GM12892 (cell line): ENCODE measurements at places on chromosomes 12 and 14.

DNA sequence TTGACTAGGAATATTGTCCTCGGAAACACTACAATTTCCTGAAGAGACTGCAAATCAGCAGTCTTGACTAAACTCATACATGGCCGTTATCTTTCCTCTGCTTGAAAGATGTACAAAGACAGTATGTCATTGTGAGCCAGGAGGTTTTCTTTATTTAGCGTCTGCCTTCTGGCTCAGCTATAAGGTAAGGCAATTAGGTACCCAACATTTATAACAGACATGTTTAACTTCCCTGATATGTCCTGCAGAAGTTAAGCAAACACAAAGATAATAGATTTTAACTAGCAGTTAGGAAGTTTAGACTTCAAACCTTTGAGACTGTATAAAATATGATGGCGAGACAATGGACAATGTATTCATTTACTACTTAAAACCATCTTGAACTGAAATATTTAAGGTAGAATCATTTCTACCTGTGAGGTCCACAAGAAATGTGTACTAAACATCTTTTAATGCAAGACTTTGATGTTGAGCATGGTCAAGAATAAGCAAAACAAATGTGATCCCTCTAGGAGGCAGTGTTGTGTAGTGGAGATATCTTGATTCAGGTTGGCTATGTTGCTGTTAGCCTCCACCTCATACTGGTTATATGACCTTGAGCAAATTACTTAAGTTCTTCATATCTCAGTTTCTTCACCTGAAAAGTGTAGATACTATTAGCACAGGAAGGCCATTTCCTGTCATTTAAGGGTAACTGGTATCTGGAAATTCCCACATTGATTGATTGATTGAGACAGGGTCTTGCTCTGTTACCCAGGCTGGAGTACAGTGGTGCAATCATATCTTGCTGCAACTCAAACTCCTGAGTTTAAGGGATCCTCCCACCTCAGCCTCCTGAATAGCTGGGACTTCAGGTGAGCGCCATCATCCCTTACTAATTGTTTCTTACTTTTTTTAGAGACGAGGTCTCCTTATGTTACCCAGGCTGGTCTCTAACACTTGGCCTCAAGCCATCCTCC, 96.3 kb upstream of the EEA1 start:
- DNase-seq, result no peak

DNA sequence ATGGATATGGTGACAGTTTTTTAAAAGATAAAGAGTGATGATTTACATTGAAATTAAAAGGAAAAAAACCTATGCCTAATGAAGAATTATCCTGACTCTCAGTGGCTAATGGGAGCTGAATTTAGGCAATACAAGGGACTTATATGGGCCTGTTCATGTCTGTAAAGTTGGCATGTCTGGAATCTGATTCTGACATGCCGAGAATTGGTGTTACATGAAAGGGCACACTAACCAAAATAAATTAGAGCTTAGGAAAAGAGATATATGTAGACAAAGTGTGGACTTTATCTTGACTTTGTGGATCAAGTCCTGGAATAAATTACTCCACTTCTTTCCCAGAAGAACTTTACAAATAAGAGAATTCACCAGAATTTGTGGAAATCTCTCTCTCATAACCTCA, 1.1 kb downstream of the TDG start:
- DNase-seq, result no peak

- no peak for DNase-seq
These were observed 430.0 kb downstream of the ZFP36L1 start for GRCh38 chr14:68362846-68363245.

DNA sequence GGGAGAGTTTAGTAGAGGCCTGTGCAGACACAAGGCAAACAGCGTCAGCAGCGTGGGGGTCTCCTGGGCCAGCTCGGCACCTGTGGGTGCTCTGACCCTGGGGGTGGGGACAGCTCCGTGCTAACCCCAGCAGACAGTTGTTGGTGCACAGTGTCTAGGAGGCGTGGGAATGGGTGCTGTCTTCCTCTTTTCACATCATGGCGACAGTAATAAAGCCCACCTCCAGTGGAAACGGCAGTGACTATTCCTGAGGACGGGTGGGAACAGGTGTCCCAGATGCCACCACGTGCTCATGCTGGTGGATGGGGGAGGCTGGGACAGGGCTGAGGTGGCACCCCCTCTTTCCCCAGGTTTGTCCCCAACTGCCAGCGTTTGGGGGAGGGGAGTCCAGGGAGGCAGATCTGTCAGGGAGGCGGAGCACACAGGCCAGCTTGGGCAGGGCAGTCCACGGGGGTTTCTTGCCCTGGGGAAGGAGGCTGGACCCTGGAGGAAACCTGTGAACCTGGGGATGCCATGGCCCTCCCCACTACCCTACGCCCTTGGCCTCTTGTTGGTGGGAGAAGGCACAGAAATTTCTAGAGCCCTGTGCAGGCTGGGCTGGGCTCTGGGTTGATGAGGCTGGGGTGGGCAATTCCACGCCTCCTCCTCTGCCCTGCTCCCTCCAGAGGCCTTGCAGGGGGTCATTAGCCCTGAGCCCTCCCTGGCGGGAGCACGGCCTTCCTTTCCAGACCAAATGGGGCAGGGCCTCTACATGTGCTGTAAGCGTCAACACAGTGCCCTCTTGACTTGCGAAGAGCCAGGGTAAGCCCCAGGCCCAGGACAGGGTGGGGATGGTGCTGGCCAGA, 3.8 kb downstream of the ZBTB42 start:
- DNase-seq, result no peak

DNA sequence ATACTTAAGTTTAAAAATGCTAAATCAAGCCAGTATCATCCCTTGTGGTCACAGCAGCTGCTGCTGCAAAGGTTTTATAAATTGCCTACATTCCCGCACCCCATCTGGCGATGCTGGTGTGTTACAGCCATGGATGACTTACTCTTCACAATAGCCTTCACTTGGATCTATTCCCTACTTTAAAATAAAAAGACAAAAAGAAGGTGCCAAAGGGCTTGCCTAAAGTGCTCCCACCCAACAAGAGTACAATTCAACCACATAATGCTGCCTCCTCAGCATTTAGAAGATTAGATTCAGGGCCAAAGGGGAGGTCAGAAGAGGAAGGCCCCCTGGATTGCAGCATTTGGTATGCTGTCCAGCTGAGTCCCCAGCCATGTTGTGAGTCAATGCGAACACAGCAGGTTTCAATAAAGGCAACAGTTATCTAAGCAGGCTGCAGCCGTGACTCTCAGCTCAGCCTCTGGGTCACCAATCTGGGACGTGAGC, 176.1 kb downstream of the DAD1 start:
- no peak for DNase-seq
